Cortex of kidney (tissue), 1 donor: ENCODE measurements at places on chromosomes 5 and 9.

DNA sequence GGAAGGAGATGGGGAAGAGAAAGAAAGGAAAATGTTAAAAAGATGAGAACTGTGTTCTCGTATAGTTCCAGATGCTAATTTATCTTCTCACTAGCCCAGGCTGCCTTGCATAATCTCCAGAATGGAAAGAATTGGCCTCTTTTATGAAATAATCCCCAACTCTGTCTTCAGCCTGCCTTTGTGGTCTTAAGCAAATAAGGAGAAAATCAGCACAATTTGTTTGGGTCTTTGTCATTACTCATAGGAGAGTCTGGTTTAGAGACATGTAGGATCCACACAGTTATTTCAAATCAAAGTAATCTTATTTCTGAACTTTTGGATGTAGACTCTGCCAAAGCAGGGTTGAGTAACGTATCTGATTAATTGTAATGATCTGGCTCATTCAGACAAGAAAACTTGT lies 50.7 kb upstream of the CAMK4 start:
- DNase-seq = no peak

DNA sequence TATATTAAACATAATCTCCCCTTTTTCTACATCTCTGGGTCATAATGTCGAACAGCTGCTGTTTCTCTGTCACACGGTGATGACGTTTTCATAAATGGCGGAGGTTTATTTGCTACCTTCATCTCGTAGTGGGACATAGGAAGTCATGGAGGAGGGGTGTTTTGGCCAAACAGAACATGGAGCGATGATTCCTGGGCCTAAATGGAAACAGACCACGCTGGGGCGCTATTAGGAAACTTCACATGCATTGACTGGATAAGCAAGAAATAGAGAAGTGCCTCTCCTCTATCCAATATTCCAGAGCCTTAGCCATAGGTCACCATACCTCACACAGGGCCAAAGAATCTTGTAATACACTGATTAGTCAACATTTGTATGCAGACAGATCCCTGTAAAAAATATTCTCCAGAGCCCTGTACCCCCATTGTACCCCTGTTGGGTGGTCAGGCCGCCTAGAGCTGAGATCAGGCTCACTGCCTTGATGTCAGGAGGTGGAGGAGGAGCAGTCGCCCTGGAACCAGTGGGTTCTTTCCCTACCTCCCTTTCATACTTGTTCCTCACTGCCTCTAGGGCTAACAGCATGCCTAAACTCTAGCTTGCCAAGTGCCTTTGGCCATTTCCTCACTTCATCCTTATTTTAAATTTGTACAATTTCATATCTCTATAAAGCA lies 77.8 kb upstream of the SPIN1 start:
- DNase-seq = no peak

- DNase-seq = no peak
Observed at GRCh38 chr9:78386348-78386747, 89.4 kb downstream of the PSAT1 start.

GRCh38 chr5:77630114-77630680 lies 8.3 kb downstream of the OTP start:
- no peak for DNase-seq

DNA sequence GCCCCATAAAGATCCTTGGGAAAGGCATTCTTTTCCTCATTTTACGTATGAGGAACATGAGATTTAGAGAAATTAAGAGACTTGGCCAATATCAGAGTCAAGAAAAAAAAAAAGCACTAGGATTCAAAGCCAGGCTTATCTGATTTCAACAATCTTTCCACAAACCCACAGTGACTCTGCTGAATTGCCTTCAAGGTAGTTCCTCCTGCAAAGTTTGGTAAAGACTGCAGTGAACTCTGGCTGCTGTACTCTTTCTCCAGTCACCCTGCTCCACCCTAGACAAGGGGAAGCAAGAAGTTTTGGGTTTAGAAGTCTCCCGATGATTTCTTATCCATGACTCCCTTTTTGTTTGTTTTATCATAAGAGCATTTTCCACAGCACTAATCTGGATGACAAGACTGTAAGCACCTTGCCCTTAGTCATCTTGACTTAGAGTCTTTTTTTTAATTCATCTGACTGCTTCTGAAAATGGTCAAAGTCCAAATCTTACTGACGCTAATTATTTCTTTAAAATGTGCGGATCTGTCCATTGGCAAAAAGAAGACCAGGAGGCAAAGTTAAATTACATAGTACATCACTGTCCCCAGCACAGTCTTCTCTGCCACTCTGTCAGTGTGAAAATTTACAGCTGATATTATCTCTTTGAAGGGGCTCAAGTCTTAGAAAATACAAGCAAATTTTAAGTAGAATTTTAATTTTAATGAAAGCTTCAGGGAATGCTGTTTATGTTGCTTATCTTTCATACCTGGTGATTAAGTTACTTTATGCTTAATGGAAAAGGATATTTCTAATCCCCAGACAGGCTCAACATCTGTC lies 180.1 kb downstream of the TTLL11 start:
- DNase-seq = no peak

DNA sequence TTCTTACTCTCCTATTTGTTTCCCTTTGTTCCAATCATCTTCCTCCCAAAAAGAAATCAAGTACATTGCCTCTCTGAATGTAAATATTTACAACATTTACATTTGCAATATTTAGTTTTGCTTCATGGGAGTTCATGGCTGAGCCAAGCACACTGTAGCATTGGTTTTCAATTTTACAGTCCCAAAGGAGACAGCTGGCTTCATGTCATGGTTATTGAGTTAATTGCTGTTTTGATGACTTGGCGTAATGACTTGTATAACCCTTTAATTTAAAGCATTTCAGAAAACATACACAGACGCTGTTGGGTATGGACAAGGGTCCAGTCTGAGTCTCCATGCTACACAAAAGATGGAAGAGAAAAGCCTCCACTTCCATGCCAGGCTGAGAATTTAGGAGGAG lies 25.6 kb upstream of the VLDLR start:
- no peak for DNase-seq

DNA sequence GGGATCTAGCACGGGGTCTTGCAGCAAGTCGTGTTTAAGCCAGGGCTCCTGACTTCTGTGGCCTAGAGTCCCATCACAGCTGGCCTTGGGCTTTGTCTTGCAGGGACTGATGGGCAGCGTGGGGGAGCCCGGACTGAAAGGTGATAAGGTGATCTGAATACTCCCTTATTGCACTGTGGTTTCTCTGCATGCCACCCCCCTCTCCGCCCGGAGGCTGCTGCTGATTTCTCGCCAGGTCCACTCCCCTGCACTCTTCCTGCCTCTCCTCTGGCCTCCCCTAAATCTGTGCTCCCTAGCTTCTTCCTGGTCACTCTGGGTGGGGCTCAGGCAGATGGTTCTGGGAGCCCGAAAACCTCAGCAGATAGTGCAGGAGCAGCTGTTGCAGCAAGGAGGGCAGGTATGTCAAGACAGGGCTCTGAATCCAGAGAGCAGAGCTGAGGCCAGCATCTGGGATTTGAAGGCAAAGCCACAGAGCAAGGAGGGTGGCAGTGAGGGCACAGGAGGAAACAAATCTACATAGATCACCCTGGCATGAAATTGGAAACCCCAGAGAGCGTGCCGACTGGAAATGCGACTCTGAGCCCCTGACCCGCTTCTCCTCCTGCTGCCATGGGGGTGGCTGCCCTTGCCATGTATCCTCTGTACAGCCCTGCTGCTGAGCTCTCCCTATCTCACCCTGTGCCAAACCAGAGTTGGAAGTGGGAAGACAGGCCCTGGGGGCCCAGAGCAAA lies 76.5 kb downstream of the COL27A1 start:
- DNase-seq = no peak

DNA sequence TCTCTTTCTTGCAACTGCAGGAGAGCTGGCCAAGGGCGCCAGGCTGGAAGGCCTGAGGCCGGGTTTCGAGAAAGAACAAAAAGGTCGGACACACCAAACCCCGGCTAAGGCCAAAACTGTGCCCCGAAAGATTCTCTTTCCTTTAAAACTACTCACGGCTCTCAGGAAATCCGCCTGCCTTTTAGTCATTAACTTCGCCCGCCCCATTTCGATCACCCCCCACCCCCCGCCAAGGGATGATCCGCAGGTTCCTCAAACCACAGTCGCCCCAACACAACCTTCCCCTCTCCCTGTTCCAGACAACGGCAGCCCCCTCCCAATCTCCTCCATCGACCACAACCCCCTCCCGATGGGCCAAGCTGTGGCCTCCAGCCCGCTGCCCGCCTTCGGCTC lies 536 bp downstream of the FEM1C start:
- no peak for DNase-seq

- no peak for DNase-seq
Observed at GRCh38 chr5:17154211-17154996, 63.0 kb upstream of the BASP1 start.

DNA sequence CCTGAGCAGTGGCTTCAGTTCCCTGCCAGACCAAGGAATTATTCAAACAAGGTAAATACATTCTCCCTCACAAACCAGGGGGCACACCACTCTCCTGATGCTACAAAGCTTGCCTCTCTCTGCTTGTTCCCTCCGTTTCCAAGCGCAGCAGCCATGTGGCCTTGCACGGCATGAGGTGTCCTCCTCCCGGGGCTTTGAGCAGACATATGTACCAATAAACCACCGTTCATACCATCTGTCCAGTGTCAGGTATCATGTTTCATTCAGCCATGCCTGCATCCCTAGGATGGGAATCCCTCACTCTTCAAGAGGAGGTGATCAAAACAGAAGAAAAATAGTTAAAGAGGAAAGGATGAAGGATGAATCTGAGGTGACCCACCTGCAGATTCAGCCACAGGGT lies 282.7 kb downstream of the ENC1 start:
- no peak for DNase-seq

- DNase-seq = no peak
Observed at GRCh38 chr5:144028058-144028457, 142.4 kb downstream of the YIPF5 start.

- DNase-seq = no peak
Observed at GRCh38 chr5:1019001-1019905, 10.7 kb downstream of the NKD2 start.

DNA sequence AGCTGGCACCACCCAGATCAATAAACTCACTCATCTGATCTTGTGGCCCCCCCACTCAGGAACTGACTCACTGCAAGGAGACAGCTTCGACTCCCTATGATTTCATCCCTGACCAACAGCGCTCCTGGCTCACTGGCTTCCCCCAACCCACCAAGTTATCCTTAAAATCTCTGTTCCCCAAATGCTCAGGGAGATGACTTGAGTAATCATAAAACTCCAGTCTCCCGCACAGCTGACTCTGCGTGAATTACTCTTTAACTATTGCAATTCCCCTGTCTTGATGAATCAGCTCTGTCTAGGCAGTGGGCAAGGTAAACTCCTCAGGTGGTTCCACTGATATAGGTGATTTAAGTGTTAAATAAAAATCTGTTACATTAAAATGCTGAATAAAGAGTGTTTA lies 1.9 kb upstream of the TRIM32 start:
- DNase-seq = no peak
